ENCODE measurements at places on chromosomes 2 and 18. TPM values are rescaled to one million over a fixed set of nuclear protein-coding genes. Genes with fewer than 3 reads are reported as not detected.
A peak's percentile ranks its signal among the peaks of the same experiment; 100 is the strongest.

CD28 gene
- 2.5 TPM for total RNA-seq

KCTD1 gene
- total RNA-seq, result 9.8 TPM

ANKRD29 gene
- total RNA-seq, result 72.0 TPM

- no peak overlapping the region for H3K4me3 ChIP-seq
- no peaks in the 10 kb centered on the region for H3K27me3 ChIP-seq
- H3K36me3 ChIP-seq, result no peaks in the 10 kb centered on the region
- DNase-seq, result no peak
- no peaks in the 10 kb centered on the region for H3K4me1 ChIP-seq
Measured at GRCh38 chr2:82539280-82539621, 1919.8 kb downstream of the SUCLG1 start.

DNA sequence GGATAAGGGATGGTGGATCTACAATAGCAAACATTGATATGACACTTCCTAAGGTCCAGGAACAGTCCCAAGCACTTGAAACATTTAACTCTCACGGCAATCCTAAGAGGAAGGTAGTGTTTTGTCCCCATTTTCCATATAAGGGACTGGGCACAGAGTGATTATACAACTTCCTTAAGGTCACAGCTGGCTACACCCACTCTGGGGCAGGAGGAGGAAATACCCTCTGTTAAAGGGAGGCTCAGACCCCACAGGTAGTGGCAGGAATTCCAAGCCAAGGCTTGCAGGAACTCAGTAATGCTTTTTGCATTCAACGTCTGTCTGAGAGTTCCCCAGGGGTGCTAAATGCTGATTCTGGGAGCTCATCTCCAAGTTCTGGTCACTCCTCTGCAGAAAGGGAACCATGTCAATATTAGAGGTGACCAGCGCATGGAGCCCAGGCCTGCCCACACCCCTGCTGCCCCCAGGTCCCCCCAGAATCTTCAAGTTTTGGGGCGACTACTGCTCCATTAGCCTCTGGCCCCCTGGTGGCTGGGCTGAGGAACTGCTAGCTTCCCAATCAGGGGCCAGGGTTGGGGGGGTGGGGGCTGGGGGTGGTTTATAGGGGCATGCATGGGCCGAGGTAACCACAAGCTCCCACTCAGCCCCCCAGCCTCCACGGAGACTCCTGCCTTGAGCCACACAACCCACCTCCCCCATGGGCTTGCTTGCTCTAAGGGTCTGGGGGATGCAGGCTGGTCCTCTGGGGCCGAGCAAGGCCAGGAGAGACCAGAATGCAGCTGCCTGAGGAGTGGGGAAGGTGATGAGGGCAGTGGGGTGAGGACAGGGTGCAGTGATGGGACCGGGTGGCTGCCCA, 11.1 kb downstream of the OBSL1 start:
- H3K27ac ChIP-seq, result no peak overlapping the region
- DNase-seq, result no peak
- H3K36me3 ChIP-seq, result no peaks in the 10 kb centered on the region
- H3K4me1 ChIP-seq, result no peaks in the 10 kb centered on the region

- H3K27ac ChIP-seq, result no peak overlapping the region
- H3K27me3 ChIP-seq, result no peaks in the 10 kb centered on the region
- H3K4me1 ChIP-seq, result no peaks in the 10 kb centered on the region
Measured at GRCh38 chr2:112301171-112301584, 25.8 kb downstream of the ZC3H6 start.

DNA sequence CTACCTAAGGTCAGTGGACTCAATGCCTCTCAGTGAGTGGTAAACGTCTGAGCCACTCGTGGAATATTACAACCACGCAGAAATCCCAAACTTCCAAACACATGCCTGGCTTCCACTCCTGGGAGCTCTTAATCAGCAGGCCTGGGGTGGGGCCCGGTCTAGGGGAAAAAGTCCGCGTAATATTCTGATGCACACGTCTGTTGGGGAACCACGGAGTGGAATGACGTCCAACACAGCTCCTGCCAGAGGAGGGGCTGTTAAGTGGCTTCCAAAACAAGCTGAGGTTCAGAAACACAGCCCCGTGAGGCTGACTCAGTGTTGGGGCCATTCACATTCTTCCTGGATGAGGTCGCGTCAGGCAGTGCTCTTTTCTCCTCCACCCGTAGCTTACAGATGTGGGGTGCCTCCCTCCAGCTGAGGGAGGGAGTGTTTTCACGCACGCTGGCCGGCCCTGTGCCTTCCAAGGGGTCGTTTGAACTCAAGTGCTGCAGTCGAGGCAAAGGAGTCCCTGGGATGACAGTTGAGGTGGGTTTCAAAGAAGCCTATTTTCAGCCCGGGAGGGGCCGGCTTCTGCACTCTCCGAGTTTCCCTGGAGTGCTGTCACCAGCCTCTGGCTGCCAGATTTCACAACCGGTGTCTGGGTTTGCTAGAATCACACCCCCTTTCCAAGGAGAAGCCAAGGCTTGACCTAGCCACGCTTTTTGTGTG, 73.1 kb downstream of the ACKR3 start:
- H3K4me3 ChIP-seq, result no peak overlapping the region
- no peaks in the 10 kb centered on the region for H3K4me1 ChIP-seq
- peak overlapping the region; percentile 25 for H3K27ac ChIP-seq

GRCh38 chr2:238425979-238426567, 654 bp upstream of the ASB1 start:
- no peaks in the 10 kb centered on the region for H3K36me3 ChIP-seq
- peaks cover 21% of the 10 kb centered on the region for H3K4me1 ChIP-seq
- H3K27me3 ChIP-seq, result no peaks in the 10 kb centered on the region
- H3K4me3 ChIP-seq, result peak overlapping the region; percentile 93
- H3K27ac ChIP-seq, result peak overlapping the region; percentile 93

DNA sequence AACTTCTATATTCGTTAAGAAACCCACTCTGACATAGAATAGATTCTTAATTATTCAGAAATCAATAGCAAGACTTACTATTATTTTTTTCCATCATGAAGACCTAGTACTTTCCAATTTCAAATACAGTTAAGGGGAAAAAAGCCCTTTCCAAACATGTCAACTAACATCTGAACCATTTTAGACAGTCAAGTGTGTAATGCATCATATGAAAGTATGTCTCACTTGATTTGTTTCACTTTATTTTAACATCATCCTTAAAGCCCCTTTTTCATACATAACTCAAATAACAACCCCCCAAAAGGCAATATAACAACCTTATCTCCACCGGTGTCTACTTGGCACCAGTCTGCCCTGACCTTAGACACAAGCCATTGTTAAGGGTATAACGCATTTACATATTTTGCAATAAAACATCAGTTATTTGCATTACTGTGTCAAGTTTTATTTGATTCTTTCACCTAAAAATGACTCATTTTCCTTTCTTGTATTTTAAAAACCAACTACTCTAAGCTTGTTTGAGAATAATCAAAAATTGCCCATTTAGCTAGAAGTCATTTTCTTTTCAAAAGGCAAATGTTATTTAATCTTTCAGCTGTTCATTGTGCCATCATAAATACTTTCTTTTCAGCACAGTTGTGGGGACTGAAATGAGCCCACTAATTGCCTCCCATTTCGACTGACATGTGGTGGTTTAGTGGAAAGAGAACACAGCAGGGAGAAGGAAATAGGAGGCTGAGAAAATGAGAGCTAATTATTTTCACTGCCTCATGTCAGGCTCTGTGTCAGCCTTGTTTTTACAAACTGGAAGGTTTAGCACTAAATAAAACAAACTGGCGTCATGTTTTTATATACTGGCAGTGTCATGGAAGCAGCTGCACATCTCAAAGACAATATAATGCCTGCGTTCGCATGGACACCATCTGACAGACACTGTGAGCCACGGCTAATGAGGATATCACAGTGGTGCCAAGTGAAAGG, 104.7 kb upstream of the CDCA7 start:
- H3K36me3 ChIP-seq, result no peaks in the 10 kb centered on the region
- H3K27me3 ChIP-seq, result no peaks in the 10 kb centered on the region
- no peak overlapping the region for H3K27ac ChIP-seq
- DNase-seq, result no peak

- H3K4me1 ChIP-seq, result no peaks in the 10 kb centered on the region
- H3K4me3 ChIP-seq, result no peak overlapping the region
- no peak for DNase-seq
- no peaks in the 10 kb centered on the region for H3K36me3 ChIP-seq
Measured at GRCh38 chr2:70709275-70710037, 58.5 kb downstream of the ADD2 start.

DNA sequence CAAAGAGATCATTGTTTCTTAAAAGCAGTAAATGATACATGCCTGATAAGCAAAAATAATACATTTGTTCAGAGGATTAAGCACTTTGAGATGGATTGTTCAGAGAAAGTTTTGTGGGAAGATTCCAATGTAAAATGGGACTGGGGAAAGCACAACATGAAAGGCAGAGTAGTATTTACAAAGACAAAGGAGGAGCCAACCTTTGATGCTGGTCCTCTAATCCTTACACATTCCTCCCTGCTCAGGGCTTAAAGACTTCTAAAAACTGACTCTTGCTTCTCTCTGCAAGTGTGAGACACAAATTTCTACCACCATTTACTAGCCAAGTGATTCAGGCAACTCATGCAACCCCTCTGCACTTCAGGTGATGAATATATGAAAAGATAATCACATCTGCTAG, 47.2 kb upstream of the REG3G start:
- no peak overlapping the region for H3K4me3 ChIP-seq
- DNase-seq, result no peak
- H3K36me3 ChIP-seq, result no peaks in the 10 kb centered on the region
- H3K27me3 ChIP-seq, result peaks cover 9% of the 10 kb centered on the region
- H3K27ac ChIP-seq, result no peak overlapping the region
- no peaks in the 10 kb centered on the region for H3K4me1 ChIP-seq

DNA sequence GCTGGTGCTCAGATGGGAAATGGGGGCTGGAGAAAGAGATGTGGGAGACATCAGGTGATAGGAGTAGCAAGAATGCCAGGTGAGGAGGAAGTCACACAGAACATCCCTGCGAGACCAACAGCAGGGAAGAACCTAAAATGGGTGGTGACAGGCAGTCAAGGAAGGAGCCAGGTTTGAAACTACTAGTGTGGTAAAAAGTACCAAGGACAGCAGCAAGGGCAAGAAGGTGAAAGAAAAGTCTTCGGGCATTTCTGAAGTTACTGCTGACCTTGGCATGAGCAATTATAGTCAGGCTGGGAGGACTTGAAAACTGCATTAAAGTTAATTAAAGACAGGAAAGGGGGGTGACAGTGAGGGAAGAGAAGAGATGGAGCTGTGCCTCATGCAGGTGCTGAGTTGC, 410.4 kb downstream of the RAD51AP2 start:
- H3K4me3 ChIP-seq, result no peak overlapping the region
- no peaks in the 10 kb centered on the region for H3K36me3 ChIP-seq
- no peaks in the 10 kb centered on the region for H3K27me3 ChIP-seq
- no peak overlapping the region for H3K27ac ChIP-seq
- no peaks in the 10 kb centered on the region for H3K4me1 ChIP-seq

DNA sequence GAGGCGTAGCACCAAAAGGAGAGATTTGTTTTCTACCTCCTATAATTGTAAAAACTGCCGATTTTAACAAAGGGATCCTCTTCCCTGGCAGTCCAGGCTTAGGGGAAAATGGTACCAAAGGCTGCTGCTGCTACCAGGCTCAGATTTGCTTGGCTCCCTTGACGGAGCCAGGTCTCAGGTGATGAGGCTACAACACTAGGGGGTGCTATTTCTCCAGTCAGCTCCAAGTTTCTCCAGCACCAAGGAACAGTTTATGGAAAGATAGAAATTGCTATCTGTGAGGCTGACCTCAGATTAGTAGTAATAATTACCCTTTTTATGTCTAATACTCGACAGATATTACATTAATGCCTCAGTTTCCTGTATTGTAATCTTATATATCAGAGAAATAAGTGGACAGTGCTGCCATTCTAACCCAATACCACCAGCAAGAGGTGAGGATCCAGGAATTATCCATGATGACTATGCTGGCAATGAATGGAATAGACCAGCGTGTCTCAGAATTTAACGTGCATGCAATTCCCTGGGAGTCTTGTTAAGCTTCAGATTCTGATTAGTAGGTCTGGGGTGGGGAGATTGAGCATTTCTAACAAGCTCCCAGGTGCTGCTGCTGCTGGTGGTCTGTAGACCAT, 111.3 kb downstream of the ESCO1 start:
- H3K36me3 ChIP-seq, result no peaks in the 10 kb centered on the region
- no peaks in the 10 kb centered on the region for H3K4me1 ChIP-seq
- no peak overlapping the region for H3K4me3 ChIP-seq
- no peak overlapping the region for H3K27ac ChIP-seq
- no peak for DNase-seq

DNA sequence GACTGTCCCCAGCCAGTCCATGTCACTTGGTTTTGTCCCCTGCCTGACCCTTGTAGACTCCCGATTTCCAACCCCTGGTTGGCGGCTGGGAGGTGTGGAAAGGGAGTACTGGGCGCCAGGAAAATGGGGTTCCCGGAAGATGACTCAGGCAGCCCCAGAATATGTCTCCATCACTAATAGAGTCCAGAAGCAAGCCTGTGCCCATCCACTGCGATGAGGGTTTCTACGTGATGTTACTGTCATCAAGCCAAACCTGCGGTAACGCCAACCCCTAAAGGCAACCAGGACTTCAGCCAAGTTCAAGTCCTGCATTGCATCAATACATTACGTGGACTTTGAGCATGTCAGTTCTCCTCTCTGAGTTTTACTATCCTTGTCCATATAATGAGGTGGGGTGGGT, 62.0 kb upstream of the TAF1B start:
- no peak overlapping the region for H3K4me3 ChIP-seq
- H3K36me3 ChIP-seq, result no peaks in the 10 kb centered on the region
- no peak overlapping the region for H3K27ac ChIP-seq
- DNase-seq, result no peak
- H3K27me3 ChIP-seq, result no peaks in the 10 kb centered on the region

DNA sequence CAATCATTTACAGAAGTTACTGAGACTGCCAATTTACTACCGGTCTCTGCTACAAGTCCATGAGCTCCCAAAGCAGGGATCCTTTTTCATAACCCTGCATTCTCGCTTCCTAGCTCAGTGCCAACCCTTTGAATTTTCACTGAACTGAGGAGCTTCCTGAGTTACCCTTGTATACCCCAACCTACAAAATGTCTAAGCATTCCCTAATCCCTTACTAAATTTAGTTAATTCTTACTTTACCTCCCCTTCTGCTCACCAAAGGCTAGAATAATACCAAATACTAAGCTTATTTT, 9.6 kb downstream of the MAT2A start:
- DNase-seq, result no peak
- H3K27ac ChIP-seq, result no peak overlapping the region
- H3K27me3 ChIP-seq, result no peaks in the 10 kb centered on the region

Measured in upper lobe of right lung (tissue), 1 donor.